ENCODE measurements at places on chromosomes 11 and 22.

DNA sequence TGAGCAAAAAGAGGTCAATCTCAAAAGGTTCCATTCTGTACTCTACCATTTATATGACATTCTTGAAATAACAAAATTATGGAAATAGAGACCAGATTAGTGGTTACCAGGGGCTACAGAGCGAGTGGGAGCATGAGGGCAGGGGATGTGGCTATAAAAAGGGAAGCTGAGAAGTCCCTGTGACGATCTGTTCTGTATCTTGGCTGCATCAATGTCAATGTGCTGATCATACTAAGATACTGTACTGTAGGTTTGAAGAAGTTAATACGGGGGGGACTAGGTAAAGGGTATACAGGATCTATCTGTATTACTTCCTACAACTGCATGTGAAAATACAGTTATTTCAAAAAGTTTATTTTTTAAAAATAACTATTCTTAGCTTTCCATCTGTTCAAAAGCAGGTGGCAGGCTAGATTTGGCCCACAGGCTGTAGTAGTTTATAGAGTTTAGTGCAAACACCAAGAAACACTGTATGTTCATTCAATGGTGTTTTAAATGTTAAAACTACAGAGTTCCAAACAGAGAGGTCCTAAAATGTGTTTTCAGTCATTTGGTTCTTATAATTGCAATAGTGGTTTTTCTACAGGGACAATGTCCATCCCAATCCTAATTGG lies 78.2 kb downstream of the SMCO4 start:
- no peak for DNase-seq

DNA sequence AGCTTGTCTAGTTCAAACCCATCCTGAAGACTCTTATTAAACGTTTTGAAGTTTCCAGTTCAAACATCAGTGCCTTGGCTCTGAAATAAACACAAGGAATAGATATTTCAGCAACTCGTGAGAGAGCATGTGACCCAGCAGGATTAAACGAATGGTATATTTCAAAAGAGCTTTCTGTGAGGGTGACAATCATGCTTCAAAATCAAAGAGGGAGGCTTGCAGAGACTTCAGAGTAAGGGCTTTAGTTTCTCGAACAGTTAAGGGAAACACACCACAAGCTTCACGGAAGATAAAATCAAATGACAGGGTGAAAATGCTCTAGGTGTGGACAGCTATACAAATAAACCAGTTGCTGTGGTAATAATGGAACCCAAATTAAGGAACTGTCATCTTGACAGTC lies 1.4 kb downstream of the HPS4 start:
- no peak for DNase-seq

GRCh38 chr11:134312223-134312622 lies 19.6 kb upstream of the GLB1L2 start:
- no peak for DNase-seq

DNA sequence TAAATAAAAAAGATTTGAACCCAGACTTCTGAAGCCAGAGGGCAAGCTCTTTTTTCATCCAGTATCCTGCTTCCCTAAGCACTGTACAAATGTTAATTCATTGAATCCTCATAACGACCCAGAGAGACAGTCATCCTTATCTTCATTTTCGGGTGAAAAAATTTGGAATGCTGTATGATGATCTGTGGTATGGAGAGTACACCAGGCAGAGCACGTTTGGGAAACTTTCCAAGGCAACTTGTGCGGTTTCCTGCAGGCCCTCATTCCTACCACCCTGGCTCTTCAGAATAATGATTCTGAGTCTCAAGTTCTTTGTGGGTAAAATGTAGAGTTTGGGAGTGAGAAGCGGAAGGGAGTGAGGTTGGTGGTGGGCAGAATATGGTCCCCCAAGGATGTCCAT lies 177.9 kb upstream of the CADM1 start:
- DNase-seq = no peak
